ENCODE measurements at places on chromosomes 7 and 10.

DNA sequence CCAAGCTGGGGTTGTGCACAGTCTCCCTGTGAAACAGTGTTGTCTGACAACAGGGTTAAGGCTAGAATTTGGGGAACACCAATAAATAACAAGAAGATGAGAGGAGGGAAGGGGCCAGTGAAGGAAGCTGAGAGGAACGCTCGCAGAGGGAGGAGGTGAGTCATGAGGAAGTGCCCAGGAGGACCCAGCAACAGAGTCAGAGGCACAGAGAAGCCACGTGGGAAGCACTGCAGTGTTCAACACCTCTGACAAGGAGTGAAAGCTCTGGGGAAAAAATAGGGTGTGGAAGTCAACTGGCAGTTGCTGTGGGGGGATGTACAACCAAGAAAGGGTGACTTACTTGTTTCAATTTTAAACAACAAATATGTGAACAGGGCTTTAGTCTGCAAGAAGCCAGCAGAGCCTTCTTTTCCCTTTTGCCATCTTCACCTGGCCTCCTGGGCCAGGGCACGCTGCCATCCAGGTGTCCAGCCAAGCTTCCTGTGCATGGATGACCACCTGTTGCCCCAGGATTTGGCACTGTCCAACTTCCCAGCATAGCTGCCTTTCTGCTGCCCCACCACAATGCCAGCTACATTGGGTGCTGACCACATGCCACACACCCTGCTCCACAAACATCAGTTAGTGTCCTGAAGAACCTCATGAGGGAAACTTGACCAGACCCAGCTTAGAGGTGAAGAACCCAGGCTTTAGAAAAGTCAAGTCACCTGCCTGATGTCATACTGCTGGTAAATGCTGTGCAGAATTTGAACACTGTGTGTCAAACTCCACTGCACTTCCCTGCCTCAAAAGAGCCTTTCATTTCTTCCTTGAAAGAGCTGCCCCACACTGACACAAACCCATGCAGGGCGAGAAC is 69.6 kb downstream of the ATXN7L1 start:
- DNase-seq, result peak; percentile 52

GRCh38 chr7:2631946-2632732 is at the start of gene TTYH3:
TSS of gene TTYH3 (plus strand) at chr7:2631986. CDS start at chr7:2632156, 170 bp downstream.
- no peak for DNase-seq

- DNase-seq, result no peak
Measured at GRCh38 chr7:158516524-158516923, 71.1 kb downstream of the PTPRN2 start.

DNA sequence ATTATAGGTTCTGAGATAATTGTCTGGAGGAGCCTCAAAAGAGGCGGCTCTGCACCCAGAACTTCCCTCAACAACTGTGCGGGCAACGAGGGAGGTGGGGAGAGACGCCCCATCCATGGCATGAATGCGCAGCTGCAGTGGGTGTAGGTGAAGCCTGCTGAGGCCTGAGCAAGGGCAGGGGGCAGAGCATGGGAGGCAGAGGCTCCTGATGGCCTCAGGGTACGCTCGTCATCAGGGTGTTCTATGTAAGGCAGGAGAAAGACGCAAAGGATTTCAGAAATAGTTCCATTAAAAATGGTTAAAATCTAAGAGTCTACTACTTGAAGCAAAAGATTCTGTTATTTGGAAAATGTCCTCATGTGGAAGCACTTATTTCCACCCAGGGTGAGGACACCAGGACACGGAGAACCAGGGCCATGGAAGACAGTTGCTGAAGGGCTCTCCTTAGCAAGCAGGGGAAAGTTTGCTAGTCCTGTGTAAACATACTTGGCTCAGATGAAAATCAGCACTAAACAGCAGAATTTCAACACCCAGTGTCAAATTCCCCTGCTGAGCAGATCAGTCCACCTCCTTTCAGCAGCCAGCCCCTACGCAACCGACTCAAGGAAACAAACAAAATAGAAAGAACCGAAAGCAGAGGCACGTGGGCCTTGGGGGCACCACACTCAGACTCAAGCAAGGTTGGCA is 18.9 kb downstream of the INSIG1 start:
- DNase-seq, result no peak

DNA sequence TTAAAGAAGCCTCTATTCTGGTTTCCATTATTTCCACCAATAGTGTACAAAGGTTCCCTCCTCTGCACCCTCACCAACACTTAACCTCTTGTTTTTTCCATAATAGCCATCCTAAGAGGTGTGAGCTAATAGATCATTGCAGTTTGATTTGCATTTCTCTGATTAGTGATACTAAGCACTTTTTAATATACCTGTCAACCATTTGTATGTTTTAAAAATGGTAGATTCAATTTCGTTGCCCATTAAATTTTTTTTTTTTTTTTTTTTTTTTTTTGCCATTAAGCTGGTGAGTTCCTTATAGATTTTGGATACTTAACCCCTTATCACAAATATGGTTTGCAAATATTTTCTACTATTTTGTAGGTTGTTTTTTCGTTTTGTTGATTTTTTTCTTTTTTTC is 23.2 kb downstream of the WAC start:
- DNase-seq, result no peak

DNA sequence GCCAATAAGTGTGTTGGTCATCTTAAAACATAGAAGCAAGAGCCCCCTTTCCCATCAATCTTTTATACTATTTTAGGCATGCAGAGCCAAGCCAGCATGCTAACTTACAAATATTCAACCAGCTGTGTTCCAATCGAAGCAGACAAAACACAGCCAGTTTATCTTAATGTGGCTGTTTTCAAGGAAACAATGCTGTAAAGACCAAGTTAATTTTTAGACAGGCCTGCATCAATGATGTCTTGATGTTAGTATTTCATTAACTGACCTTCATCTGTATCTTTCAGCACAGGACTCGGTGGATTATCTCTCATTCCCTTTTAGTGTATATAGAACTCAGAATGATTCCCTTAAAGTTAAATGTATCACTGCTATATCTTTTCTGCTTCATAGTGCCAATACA is 262.0 kb upstream of the ZWINT start:
- DNase-seq, result no peak

GRCh38 chr7:25083201-25083600 is 41.9 kb downstream of the CYCS start:
- no peak for DNase-seq

DNA sequence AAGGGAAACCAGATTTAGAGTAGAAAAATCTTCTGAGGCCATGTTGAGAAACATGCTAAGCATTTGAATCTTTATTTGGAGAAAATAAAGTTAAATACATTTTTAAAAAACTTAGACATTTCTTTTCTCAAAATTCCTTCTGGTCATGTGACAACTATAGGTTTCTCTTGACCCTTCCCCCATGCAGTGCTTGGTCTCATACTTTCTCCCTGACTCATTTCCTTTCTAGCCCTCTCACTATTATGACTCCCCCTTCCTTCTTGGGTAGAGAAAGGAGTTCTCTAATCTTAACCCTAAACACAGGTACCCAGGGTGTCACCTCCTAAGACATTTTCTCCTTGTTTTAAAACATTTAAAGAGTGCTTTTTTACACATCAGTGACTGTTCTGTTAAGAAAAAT is 179.5 kb upstream of the TMEM106B start:
- peak; percentile 16 for DNase-seq

- no peak for DNase-seq
Measured at GRCh38 chr10:113947184-113948041, 93.0 kb downstream of the NHLRC2 start.

DNA sequence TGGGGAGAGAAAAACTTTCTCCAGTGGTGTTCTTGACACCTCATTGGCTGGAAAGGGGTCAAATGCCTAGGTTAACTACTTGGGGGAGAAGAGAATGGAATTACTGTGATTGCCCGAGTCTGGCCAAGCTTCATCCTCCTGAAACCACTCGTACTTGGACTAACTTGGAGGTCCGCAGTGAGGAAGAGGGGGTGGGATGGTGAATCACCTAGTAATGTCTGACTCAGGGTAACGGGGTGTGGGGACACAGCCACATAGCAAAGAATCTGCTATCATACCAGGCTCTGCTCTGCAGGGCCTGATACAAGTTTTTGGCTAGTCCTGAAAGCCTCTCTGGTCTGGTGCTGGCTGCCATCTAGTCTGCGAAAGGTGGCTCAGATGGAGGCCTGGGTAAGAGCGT is 190.9 kb downstream of the RPS24 start:
- peak; percentile 76 for DNase-seq

DNA sequence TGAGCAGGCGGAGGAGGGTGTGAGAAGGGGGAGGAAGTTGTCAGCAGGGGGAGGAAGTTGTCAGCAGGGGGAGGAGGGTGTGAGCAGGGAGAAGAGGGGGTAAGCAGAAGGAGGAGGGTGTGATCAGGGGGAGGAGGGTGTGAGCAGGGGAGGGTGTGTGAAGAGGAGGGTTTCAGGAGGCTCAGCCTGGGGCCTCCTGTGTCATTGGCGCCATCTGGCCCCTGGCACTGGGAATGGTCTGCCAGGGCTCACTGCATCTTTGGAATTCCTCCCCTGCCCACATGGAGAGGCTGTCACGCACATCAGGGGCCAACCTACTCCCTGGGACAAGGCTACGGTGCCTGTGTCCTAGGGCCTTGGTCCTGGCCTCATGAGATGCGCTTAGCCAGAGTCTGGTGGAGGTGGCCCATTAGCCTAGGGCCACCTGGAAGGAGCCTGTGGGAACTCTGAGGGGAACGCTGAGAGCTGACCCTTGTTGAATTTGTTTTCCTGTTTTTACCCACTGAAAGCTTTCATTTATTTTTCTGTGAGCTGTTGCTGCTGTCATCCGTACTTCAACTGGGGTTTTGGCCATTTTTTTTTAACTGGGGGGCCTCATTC is 18.0 kb downstream of the CAMK2B start:
- peak; percentile 62 for DNase-seq

DNA sequence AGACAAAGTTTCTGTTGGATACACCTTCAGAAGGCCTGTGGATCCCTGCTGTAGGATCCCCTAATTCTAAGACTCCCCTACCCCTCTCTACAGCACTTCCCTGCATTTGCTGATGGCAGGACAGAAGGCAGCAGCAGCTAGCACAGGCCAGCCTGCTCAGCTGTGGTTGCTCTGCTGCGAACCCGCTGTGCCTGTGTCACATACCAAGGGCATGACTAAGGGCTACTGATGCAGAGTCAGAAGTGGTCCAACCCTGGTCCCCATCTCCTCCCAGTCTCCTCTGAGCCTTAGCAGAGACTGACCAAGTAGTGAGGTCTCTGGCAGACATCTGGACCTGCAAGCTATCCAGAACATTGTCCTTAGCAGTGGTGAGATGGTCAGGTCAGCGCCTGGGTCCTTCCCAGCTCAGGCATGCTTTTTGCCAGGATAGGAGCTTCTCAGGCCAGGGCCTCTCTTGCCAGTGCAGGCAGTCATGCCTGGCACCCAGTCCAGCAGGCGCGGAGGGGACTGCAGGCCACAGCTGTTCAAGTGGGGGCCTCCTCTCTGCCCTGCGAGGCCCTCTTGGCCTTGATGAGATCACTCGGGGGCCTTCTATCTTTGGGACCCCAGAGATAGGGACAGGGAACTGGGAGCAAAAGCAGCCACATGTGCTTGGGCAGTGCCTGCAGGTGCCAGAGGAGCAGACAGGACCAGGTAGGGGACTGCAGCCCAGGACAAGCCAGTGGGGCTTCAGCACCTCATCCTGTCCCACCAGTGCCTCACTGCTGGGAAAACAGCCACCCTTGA is 146.4 kb downstream of the ZNF248 start:
- DNase-seq, result peak; percentile 3

GRCh38 chr10:76202777-76203176 is 771.4 kb downstream of the LRMDA start:
- DNase-seq, result peak; percentile 94

- DNase-seq, result no peak
Measured at GRCh38 chr10:34505338-34505737, 309.8 kb downstream of the PARD3 start.

GRCh38 chr10:21355591-21356011 is 169.9 kb downstream of the SKIDA1 start:
- no peak for DNase-seq

DNA sequence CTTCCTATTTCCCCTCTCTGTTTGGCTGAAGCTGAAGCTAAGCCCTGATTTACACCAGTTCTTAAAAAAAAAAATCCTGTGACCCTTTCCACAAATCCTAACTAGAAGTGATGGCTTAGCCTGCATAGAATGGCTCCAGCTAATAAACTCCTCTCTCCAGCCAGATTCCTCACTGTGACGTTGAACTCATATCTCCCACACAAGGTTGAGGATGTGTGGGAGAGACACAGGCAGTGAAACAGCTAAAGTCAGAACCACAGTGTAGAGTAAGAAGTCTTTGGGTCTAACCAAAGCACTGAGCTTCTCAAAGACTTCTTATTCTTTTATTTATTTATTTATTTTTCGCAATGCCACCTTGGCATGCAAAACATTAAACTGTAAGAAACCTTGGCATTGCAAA is 268.3 kb downstream of the SNX13 start:
- no peak for DNase-seq

GRCh38 chr10:102267748-102268147 is 22.4 kb downstream of the GBF1 start:
- DNase-seq, result peak; percentile 82

DNA sequence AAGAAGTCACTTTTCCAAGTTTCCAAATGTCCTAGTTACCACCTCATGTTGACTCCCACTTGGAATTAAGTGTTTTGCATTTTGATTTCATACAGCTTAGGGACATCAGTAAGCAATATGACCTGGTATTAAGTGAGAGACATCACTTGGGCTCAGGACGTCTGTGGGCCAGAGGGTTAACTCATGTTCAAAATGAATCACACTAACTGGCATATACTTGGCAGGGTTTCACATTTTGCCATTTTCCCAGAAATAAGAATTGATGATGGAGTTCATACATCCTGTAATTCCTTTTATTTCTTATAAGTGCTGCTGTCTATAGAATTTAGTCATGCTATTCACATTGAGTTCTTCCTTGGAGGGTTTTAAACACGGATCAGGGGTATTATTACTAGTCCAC is 516.5 kb downstream of the PHTF2 start:
- DNase-seq, result no peak

GRCh38 chr7:135392701-135393100 is 117.2 kb downstream of the CNOT4 start:
- no peak for DNase-seq

- no peak for DNase-seq
Measured at GRCh38 chr7:156722043-156722826, 81.7 kb downstream of the RNF32 start.

DNA sequence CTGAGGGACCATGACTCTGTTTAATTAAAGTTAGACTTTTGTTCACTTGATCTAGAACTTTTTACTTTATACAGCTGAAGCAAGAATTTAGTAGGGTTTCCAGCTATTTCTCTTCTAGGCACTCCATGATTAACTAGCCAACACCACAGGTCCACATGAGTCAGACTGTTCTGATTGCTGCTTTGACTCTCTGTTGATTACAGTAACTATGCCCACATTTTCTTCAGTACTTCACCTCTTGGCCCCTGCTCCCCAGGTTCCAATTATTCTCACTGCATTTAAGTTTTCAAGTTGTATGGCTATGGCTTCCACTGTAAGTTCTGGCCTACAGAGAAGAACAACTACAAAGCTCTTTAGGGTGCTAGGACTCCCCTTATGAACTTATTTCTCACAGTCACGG is 737.2 kb upstream of the IGFBP3 start:
- DNase-seq, result peak; percentile 15

DNA sequence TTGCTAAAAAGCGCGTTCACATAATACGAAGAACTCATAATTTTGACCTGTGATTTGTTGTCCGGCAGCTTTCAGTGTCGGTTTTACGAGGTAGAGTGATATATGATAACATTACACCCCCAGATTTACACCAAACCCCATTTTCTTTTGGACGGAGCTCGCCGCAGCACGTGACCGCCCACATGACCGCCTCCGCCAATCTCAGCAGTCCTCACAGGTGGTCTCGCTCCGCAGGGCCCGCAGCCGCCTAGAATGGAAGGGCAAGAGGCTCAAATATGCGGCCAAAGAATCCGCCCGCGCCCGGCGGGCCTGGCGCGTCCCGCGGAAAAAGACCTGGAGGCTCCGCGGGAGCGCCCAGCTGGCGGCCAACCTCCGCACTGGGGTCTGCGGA is at the start of gene HOXA7:
HOXA7 (minus strand) TSS at position 168 of the 391 bp plus-strand sequence; CDS start at position 38, 130 bp downstream.
- DNase-seq, result peak; percentile 74

GRCh38 chr10:79449181-79450146 is 4.0 kb upstream of the ZCCHC24 start:
- DNase-seq, result no peak
